ENCODE measurements at places on chromosomes 3 and 15.
A peak's percentile ranks its signal among the peaks of the same experiment; 100 is the strongest.

GRCh38 chr3:187669675-187670504 is at the start of gene SST:
TSS of gene SST (minus strand) at chr3:187670394. CDS start at chr3:187670291, 103 bp downstream.
- DNase-seq: no peak

- no peak for DNase-seq
These were observed 42.2 kb downstream of the SLC28A1 start for GRCh38 chr15:84926491-84927230.

GRCh38 chr3:48428572-48429316 is 1.1 kb downstream of the PLXNB1 start:
- DNase-seq: peak; percentile 66

- DNase-seq: no peak
These were observed 27.0 kb downstream of the KIF7 start for GRCh38 chr15:89628301-89628700.

DNA sequence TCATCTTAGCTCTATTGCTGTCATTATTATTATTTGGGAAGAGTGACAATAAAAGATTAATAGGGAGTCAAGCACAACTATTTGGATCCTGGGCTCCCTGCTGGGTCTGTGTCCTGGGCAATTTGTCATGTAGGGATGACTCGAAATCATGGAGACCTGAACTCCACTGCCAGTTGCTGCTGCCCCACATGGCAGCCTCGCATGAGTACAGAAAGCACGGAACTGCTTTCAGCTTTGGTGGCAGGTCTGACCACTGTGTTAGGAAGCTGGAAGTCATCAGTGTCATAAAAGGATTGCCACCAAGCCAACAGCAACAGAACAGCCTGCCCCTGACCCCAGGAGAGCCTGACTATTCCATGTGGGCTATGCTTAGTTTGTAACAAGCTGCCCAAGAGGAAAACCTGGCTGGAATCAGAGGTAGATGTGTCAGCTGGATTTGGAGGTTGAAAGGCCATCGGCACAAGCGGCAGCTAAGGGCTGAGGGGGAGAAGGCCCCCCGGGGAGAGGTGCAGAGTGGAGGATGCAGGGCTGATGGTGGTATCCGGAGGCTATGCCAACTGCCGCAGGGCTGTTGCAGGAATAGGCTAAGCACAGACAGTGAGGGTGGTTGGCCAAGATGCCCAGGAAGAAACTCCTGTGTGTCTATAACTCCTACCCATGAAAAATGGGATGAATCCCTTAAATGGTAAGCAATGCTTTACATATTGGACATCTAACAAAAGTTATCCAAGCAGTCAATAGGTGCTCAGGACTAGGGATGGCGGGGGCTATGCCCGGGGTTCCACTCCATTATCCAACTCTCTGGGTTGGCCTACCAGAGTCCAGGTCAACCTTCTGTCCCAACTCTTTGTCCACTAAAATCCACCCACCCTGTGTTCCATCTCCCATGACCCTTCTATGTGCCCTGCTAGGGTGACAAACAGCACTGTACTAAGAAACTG is 291.6 kb downstream of the ADAMTS17 start:
- no peak for DNase-seq

GRCh38 chr3:159964166-159964973 is 24.3 kb upstream of the IL12A start:
- no peak for DNase-seq

- no peak for DNase-seq
These were observed 45.0 kb upstream of the FOXP1 start for GRCh38 chr3:71628522-71628921.

DNA sequence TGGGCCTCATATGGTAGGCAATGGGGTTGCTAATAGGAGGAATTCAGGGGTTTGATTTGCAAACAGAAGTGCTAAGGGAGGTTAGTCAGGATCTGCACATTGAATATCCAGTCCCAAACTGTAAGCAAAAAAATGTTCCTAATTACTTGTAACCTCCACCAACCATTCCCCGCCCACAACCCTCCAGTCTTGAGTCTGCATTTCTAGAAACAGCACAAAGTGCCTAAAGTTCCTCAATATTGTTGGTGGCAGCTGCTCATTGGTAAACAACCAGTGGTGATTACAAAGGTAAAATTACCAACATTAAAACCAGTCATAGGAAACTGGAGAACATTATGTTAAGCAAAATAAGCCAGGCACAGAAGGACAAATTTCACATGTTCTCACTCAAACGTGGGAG is 18.9 kb downstream of the HDC start:
- DNase-seq: no peak

GRCh38 chr3:155370764-155371503 is 77.5 kb upstream of the STRIT1 start:
- DNase-seq: no peak

DNA sequence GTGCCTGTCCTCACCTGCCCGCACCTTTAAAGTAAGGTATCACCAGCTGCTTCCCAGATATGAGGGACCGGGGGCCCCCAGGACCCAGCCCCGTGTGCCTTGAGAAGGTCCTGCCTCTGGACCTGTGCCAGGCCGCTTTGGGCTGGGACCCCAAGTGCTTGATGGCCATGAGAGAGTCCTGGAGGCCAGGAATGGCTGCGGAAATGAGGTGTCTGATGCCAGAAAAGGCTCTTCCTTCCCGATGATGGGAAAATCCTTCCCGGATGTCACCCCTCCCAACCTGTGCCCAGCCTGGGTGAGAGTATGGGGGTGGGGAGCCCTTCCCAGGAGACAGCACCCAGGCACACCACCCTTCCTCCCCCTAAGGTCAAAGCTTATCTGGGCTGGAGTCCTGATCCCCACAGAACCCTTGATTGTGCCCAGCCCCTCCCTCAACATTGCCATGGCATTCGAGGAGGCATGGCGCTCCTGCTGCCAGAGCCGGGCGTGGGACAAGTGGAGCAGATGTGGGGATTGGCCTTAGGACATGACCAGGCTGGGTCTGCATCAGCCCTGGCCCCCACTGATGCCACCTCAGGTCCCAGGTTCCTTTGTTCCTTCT is 14.2 kb downstream of the SEMA3F start:
- no peak for DNase-seq

DNA sequence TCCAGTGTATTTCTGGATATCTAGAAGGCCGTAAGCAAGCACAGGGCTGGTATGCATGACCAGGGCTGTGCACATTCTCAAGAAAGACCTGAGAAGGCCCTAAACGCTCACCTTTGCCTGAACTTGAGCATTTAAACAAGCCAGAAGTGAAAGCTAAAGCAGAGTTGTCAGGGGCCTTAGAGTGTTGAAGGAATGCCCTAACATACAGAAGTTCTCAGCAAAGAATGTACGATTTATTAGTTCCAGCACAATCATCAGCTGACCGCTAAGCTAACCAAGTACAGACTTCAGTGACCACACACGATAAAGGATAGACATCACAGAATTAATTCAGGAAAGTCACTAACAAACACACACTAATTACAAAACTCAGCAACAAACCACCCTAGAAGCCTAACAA is 8.7 kb downstream of the HLTF start:
- no peak for DNase-seq

- DNase-seq: no peak
These were observed 15.5 kb downstream of the GRM2 start for GRCh38 chr3:51722362-51722761.

DNA sequence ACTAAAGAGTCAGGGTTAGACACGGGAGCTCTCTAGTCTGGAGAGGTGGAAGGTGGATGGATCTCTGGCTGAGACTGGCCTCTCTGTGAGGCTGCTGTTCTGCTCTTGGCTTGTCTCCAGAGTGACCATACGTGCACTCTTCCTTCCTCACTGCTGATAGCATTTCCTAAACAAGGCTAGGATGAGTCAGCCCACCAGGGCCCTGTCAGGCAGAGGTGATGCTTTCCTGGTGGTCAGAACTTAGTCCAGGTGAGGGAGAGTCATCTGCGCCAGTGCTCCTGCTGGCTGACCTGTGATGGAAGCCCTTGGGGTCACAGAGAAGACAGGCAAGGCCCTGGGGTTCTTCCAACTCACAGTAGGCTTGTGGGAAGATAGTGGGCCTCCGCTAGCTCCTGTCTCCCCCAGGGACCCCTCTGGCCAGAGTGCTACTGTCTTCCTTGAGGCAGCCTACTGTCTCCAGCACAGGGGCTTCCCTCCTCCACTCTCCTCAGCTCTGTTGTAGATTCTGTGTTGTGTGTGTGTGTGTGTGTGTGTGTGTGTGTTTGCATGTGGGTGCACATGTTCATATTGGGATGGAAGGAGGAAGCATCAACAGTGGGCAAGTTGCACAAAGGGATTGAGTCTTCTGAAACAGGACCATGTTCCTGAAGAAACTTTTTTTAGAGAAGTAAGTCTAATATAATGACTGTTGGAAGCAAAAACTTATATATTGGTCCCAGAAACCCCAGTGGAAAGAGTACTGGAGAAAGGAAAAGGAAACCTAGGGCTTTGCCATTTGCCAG is 16.5 kb downstream of the ALPK3 start:
- no peak for DNase-seq

DNA sequence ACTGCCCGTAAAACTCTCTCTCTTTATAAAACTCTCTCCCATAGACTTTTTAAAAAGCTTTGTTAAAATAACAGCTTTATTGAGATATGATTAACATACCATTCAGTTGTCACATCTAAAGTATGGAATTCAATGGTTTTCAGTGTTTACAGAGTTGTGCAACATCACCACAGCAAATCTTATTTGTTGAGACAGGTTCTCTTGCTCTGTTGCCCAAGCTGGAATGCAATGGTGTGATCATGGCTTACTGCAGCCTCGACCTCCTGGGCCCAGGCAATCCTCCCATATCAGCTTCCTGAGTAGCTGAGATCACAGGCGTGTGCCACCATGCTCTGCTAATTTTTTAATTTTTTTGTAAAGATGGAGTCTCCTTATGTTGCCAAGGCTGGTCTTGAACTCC is 35.9 kb upstream of the TRAK1 start:
- DNase-seq: no peak

- DNase-seq: no peak
These were observed 13.6 kb downstream of the CALML4 start for GRCh38 chr15:68191555-68191954.

DNA sequence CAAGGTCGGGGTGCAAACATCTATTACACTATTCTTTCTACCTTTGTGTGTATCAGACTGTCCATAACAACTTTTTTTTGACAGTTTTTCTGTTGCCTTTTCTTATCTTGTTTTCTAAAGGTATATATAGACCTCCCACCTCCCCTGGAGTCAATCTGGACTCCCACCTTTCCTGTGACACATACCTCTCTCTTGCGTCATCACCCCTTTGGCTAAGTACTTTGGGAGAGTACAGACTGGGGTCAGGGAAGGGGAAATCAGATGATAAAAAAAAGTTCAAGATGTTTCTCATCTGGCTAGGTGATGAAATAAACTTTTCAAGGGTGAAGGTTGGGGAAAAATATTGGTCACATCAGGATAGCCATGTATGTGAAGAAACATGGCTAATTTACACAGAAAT is 17.2 kb downstream of the TSPAN3 start:
- DNase-seq: no peak

DNA sequence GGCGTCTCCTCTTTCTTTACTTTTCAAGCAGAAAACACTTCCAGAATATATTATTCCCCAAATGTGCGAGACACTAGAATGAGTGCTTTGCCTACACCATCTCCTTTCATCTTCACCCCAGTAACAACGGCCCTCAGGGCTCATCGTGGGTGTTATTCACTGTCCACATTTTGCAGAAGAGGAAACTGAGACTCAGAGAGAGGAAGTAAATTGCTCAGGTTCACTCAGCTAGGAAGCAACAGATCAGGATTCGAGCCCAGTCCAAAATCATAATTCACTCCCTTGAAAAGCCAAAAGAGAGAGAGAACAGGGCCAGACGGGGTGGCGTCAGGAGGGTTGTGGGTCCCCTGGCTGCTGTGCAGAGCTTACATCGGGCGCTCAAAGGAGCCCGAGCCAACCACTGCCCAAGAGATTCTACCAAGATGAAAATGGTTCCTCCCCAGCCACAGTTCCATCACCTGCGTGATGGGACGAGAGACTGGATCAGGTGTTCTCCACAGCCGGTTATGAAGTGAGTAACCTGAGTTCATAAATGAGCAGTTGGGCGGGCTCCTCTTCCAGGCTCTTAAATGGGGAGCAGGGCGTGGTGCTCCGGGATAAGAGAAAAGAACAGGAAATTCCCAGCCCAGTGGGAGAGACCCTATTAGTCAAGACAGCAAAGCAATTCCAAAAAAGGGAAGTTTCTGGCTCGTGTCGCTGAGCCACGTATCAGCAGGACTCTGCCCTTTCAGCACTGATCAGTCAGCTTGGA is 48.6 kb upstream of the FLNB start:
- no peak for DNase-seq

DNA sequence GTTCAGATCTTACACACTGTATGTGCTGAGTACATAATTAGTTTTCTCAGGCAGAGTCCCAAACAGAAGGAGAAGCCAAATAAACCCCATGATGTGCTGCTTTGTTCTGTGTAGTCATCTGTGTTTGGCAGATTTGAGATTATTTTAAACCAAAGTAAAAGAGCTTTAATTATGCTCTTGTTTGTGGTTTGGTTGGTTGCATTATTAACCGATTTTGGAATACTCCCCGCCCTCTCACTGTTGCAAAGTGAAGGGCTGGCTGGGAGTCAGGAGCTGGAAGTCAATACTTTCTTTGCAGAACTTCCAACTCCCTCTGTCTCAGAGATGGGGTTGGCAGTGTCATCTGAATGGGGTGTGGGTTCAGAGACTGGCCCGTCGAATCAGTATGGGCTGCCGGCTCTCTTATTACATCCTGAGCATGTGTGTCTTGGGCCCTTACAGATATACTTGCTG is 34.4 kb downstream of the SLCO3A1 start:
- DNase-seq: peak; percentile 56

GRCh38 chr3:46551615-46552014 is 14.5 kb downstream of the LRRC2 start:
- DNase-seq: no peak

GRCh38 chr3:14118400-14119381 is 6.0 kb downstream of the CHCHD4 start:
- no peak for DNase-seq

GRCh38 chr3:112813016-112813415 is 33.6 kb downstream of the CD200R1L start:
- no peak for DNase-seq

GRCh38 chr3:54901906-54902685 is 25.8 kb downstream of the LRTM1 start:
- DNase-seq: no peak

DNA sequence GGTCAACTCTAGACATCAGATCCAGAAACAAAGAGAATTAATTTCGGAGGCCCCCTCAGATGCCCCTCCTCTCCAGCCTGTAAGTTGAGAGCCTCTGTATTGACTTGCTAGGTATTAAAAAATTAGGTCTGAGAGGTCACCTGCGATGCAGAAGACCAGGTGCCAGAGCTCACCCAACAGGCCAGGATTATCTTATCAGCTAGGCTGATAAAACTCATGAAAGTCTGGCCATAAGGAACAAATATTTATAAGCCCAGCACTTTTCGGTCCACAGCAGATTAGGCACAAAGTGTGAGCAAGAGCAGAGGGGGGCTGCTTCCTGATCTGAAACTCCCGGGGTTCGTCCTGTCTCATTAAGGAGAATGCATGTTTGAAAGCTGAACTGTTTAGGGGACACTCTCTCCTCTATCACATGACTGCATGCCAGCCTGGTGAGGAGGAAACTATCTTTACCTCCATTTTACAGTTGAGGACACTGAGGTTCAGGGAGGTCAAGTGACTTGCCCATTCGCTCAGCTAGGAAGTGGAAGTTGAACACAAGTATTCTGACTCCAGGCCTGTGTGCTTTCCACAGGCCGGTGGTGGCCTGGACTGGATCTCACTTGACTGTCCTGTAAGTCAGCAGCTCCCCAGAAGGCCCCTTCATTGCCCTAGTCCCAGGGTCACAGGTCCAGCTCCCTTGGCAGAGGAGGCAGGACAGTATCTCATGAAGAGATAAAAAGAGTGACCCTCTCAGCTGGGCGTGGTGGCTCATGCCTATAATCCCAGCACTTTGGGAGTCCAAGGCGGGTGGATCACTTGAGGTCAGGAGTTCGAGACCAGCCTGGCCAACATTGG is 39.6 kb upstream of the MAGEF1 start:
- DNase-seq: no peak

- no peak for DNase-seq
These were observed 97.2 kb upstream of the TMCO5A start for GRCh38 chr15:37837276-37837675.
